RWPE1 (cell line): ENCODE measurements at places on chromosomes 11 and 22.

DNA sequence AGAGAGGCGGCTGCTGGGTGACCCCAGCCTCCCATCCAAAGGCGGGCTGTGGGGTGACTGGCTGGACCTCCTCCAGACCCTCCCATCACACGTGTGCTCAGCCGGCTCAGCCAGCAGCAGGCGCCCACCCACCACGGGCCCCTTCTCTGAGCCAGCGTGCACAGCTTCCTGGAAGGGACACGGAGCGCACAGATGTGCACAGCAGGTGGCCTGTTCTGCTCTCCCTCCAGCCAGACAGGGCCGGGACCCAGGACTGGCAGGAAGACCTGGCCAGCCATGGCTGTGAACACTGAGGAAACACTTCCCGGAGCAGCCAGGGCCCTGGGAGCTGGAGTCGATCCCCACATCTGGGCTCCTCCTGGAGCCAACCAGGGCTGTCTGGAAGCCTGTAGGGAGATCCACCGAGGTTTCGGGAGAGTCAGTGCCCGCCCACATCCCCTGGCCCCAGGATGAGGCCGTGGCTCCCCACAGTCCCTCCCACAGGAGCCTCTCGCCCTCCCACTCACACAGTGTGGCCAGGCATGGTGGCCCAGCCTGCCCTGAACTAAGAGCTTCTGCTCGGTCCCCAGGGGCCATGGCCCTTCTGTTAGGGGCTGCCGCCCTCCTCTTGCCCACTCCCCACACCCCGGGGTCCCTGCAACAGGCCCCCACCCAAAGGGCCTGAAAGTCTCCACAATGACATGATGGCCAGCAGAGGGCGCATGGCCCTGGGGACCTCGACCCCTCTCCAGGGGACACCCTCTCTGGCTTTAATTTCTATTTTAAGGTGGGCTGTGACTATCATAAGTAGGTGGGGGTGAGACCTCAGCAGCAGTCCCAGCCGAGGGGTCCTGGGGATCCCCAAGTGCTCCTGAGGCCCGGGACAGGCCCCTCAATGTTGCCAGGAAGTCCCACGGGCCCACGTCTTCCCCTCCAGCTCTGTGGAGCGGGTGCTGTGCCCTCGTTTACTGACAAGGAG is 90.6 kb upstream of the FGF3 start:
- no peak for DNase-seq

- DNase-seq: no peak
Measured at GRCh38 chr11:68689737-68690625, 5.6 kb downstream of the GAL start.

GRCh38 chr22:24706054-24706453 is 68.5 kb downstream of the PIWIL3 start:
- DNase-seq: no peak

DNA sequence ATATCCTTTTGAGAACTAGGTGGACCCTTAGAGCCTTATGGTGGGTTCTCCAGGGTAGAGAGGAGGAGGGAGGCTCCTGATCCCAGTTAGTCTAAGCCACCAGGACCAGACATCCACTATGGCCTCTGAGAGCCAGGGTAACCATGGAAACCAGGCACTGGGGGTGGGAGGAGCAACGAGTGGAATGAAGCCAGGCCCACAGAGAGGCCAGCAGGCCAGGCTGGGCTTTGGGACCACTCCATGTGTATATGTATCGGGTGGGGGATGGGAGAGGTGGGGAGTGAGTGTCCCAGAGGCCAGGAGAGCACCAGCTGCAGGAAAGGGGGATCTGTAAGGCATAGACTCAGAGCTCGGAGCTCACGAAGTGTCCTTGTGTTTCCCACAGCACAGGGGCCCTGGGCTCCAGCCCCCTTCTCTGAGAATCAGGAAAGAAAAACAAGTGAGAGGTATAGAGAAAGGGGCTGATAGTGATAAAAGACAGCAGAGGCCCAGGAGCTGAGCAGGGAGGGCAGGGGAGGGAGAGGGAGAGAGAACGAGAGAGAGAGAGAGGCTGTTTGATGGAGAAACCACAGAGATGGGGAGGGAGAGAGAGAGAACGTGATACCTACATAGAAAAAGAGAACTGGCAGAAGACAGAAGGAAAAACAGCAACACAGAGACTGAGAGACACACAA is 15.5 kb upstream of the TSPAN18 start:
- DNase-seq: no peak

DNA sequence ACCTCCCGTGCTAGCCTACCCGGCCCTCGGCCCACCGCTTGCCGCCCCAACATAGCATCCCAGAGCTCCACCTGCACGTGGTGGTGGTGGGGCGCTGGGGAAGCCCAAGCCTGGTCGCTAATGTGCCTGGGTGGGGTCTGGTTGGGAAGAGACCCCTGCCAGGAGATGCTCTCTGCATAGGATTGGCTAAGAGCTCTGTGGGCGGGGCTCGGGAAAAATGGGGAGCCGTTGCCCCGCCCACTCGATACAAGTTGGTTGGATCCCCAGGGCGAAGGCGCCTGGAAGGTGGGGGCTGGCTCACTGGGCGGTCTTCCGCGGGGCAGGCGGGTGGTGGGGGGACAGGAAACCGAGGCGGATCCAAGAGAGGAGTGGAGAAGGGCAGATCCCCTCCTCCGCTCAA is 7.6 kb downstream of the LRRC10B start:
- no peak for DNase-seq
